ENCODE measurements at places on chromosomes 1 and 21.

DNA sequence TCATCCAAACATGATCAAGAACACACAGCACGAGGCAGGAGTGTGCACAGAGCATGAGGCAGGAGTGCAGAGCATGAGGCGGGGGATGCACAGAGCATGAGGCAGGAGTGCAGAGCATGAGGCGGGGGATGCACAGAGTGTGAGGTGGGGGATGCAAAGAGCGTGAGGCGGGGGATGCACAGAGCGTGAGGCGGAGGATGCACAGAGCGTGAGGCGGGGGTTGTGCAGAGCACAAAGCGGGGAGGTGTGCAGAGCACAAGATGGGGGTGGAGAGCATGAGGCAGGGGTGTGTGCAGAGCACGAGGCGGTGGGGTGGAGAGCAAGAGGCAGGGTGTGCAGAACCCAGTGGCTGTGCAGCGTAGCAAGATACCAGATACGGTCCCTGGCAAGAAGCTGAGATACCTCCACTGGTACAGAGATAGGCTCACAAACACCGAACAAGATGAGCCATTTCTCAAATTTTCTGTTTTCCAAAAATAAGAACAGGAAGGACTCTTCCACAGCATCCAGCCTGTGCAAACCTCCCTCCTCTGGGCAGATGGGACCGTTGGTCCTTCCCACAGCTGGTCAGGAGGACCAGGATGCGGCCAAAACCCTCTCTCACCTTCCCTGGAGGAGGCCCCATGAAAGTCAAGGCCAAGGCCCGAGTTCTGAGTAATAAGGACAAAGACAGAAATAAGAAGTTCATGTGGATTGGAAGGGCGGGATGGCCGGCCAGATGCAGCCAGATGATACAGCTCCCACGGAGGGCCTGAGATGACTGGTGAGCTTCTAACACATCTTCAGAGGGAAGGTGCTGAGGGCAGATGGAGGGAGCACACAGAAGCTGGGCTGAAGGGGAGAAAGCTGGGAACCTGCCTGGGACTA lies 12.0 kb downstream of the SPATC1L start:
- DNase-seq = no peak

DNA sequence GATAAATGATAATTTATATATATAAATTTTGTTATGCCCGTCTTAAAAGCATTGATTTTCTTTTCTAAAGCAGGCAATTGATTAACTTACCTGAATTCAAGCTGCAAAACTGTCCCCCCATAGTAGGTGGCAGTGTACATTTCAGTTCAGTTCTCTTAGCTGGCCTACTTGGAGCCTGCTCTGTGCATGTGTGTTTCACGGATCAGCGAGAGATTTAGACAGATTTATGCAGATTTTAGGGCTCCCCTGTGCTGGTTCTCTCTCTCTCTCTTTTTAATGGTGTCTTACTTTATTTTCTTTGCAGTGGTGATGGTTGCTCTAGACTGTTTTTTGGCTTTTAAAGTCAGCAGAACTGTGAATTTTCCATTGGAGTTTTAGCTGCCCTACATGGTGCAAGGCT lies 30.7 kb downstream of the CLIC4 start:
- no peak for DNase-seq

GRCh38 chr21:42681296-42682206 lies 28.1 kb downstream of the PDE9A start:
- no peak for DNase-seq

DNA sequence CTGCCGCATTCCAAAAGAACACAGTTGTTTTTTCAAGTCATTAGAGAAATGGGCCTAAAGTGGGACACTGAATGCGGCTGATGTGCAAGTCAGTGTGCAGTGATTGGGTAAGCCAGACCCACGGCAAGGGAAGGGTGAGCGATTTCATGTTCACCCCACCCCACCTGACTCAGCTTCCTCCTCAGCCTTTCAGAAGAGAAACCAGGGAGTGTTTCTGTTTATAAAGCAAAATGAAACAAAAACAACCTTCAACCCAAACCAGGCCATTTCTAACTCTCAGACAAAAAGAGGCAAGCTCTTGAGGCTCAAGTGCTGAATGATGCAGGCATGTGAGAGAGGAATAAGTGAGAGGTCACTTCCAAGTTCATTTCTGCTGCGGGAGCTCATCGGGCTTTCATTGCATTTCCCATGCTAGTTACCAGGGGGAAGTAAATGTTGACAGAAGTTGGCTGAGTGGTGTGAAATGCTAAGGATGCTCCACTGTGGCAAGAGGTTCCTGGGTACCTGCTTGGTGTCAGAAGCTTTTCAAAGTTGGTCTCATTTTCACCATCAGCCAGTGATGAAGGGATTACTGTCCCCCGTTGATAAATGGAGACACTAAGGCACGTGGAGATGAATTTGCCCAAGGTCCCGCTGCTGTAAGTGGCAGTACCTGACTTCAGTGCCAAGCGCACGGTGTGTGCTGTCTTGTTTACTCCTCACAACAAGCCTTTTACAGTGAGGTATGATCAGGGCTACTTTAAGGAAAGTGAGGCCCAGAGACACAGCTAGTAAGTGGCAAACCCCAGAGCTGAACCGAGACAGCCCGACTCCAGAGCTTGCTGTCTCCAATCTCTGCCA lies 29.1 kb downstream of the STPG1 start:
- DNase-seq = no peak

DNA sequence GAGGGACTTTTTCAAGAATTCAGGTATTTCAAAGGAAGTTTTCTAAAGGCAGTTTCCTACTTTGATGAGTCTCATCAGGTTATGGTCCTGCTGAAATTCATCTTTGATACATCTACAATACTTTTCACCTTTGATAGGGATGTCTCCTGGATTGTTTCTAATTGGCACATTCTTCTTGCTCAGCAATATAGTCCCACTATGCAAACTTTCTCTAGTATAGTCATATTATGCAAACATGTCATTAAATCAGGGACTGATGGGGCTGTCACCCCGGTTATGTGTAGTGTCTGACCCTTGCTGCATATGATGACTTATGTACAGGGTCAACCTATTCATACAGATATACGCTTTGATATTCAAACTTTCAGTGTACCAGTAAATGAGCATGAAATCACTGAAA lies 379 bp upstream of the FCRL1 start:
- no peak for DNase-seq
